Endodermal cell (in vitro differentiated cells): ENCODE measurements at places on chromosomes 1 and 21.

- DNase-seq = peak; percentile 59
Observed at GRCh38 chr1:184025242-184025675, 12.3 kb downstream of the COLGALT2 start.

- DNase-seq = no peak
Observed at GRCh38 chr1:27257155-27257554, 22.7 kb downstream of the WDTC1 start.

DNA sequence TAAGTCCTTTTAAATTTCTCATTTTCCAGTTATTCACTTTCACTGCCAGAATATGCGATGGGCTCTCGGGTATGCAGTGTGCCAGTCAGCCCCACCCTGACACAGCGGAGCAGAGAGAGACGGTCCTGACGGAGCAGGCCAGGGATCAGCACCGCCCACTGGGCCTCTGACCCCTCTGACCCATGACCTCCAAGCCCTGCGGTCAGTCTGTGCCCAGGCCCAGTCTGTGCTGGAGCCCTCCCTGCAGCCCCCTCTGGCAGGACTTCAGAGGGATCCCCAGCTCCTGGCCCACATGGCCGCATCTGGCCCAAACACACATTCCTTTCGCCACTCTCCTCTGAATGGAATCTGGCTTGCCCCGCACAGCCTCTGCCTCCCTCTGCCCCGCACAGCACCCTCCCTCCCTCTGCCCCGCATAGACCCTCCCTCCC is 43.4 kb upstream of the COL6A2 start:
- no peak for DNase-seq

GRCh38 chr1:11539850-11540772 is 61.2 kb downstream of the DISP3 start:
- DNase-seq = no peak

DNA sequence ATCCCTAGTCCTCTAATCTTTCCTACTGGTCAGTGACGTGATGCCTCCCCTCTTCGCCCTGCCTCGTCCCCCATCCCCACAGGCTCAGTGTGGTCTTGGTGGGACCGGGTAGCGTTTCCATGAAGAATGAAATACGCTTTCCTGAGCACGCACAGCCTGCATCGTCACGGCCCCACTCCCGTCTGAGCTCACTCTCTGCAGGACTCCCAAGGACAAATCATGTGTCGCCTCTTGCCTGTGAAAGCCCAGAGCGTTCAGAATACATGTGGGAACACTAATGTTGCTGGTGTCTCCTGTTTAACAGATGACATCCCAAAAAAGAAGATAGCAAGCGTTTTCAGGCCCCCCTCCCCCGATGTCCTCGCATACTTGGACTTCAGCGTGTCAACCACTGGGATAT is 49.2 kb downstream of the S100B start:
- DNase-seq = no peak

DNA sequence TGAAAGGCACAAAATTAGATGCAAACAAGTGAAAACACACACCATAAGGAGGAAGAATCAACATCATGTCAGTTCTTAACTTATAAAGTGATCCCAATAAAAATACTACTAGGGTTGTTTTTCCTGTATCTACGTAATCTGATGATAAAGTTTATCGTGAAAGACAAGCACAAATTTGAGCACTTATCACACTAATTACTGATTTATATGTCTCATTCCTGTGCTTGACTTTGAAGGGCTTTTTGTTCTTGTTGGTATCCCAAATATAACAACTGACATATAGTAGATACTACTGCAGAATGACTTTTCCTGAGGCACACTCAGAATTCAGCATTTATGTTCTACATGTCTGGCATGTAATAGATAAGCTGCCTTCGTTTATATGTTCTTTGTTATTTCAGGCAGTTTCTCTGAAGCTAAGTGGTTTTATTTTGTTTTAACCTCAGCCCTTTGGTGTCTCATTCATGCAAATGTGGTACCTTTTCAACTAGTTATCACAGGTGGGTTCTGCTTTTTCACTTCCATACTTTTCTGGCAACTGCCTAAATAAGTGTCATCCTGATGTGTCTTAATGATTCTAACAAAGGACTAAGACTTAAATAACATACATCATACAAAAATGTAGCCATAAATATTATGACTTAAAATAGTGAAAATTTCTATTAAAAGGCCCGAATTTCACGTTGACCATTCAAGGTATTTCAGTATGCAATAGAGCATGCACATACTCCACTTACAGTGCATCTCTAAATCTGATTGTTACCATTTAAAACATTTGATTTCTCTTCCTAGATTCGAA is 73.2 kb downstream of the LRRC8C start:
- DNase-seq = no peak

DNA sequence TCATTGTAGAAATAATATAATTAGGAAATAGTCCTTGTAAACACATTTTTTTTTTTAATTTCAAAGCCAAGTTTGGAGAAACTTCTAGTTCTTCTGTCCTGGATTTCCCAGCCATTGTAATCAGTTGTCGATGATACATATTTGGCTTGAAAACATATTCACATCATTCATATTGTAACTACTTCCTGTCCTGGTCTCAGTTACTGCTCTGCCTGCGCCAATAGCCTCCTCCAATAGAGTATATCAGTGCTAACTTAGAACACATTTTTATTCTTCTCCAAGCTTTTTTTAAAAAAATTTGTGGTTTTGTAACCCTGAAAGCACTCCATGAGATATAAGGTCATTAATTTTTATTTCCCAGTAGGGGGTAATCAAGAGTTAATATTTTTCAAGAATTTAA is 46.1 kb upstream of the FMO2 start:
- no peak for DNase-seq
